KG1 (cell line): ENCODE measurements at places on chromosomes 3 and 15.

DNA sequence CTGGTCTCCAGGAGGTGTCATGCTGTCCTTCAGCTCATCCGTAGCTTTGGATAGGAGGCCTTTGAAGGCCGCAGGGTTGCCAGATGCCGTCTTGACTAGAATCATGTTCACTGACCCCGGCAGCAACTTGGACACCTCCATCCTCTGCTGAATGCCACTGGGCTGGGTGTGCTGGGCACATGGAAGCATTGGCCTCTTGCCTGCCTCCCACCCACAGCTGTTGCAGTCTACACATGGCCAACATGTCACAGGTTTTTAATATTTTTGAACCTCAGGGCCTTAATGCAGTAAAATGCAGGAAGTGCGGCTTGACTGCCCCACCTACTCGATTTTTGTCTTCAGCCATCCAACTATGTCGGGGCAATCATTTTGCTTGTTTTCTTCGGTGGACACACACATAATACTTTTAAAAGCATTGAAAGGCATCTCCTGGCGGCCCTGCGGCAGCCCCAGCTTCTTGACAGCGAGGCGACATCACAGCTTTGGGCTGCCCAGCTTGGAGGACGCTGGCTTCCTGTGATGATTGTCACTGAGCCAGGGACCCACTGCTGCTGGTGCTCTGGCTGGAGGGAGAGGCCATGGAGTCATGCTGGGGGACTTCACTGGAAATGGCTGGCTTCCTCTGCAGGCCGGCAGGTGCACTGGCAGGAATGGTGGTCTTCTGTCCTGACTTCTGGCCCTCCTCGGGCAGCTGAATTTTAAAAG lies 31.6 kb upstream of the ACAD9 start:
- DNase-seq: no peak

DNA sequence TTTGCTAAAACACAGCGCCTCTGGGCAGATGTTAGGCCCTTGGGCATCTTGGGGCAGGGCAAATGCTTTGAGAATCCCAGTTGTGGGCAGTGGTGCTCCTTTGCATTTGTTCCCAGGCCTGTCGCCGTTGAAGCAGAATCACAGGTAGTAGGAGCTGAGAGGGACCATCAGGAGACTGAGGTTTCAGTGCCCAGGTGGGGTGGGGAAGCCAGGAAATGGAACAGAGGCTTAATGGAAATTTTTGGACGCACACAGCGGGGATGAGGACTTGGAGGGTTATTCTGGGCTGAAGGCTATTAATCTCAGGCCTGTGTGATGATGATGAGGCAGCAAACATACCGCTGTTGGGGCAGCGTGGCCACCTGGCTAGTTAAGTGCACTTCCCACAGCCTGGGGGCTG lies 99.5 kb downstream of the SV2B start:
- no peak for DNase-seq

GRCh38 chr15:80823120-80823519 lies 44.0 kb downstream of the CEMIP start:
- DNase-seq: no peak

- no peak for DNase-seq
Measured at GRCh38 chr3:139824864-139825263, 110.1 kb upstream of the CLSTN2 start.

GRCh38 chr3:37347941-37348340 lies 173.6 kb upstream of the LRRFIP2 start:
- DNase-seq: no peak

DNA sequence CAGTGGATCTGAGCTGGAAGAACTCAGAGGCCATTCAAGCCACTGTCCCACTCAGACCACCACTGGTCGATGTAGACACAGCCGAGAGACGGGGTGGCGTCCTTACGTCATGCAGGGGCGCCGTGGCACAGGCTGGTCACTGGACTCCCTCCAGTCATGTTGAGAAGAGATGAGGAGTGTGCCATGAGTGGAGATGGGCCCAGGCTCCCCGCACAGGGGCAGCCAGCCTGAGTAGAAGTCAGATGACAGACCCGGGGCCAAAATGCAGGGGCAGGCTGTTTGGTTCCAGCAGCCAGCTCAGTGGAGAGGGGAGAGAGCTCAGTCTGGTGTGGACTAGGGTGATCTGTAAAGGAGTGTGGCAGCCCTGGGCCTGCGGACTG lies 33.4 kb upstream of the KIF23 start:
- DNase-seq: no peak

- no peak for DNase-seq
Measured at GRCh38 chr15:39592500-39592899, 11.6 kb downstream of the THBS1 start.

DNA sequence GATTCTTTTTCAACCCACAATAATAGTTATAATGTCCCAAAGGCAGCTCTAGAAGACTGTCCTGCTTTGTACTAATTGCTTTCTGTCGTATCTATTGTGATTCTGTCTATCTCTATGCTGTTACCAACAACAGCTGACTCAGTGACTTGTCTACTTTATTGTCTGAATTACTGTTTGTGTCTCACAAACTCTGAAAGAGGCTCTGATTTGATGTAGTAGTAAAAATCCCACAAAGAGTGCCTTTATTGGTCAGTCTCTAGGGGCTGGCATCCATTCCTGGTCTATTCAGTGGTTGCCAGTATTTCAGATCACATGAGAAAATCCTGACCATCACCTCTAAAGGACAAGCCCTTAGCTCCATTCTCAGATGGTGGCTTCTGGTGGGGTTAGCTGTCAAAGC lies 254.2 kb downstream of the NSUN3 start:
- no peak for DNase-seq

GRCh38 chr15:77430213-77430612 lies 9.5 kb downstream of the HMG20A start:
- no peak for DNase-seq

- DNase-seq: no peak
Measured at GRCh38 chr15:34025252-34025651, 13.8 kb downstream of the AVEN start.

DNA sequence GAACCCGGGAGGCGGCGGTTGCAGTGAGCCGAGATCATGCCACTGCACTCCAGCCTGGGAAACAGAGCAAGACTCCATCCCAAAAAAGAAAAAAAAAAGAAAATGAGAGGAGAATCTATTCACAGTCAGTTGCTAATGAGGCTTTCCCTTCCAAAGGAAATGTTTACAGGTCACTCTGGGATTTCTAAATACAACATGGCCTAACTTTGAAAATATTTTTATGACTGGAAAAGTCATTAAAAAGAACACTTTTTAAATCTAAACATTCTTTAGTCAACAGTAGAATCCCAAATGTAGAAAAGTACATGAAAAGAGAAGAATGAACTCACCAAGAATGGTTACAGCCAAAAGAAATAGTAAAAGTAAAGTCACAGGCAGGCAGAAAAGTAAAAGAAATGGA lies 78.6 kb downstream of the PLD1 start:
- DNase-seq: no peak

- DNase-seq: no peak
Measured at GRCh38 chr3:2300938-2301337, 202.3 kb downstream of the CNTN4 start.

DNA sequence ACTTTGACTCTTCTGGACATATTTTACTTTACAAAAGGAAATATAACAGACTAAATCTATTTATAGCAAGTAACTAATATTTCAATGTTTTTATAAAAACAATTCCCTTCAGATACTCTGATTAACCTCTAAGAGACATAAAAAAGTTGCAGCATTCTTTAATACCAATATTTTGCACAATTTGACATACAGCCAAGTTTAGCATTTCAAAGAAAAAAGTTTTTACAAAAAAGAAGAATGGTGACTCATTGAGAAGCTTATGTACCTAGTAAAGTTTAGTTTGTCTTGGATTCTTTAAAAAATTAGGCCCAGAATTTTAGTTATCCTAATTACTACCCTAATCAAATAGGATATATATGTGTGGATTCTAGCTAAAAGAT lies 17.6 kb downstream of the DAZL start:
- no peak for DNase-seq

DNA sequence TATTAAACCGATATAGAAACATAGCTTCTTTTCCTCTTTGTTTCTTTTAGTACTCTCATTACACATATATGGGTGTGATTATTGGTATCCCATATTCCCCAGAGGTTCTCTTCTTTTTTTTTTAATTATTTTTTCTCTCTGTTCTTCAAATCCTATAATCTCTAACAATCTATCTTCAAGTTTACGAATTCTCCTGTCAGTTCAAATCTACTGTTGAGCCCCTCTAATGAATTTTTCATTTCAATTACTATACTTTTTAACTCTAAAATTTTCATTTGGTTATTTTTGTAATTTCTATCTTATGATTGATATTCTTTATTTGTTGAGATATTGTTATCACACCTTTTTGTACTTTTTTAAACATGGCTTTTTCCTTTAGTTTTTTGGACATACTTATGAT lies 64.1 kb downstream of the RSL24D1 start:
- DNase-seq: no peak

DNA sequence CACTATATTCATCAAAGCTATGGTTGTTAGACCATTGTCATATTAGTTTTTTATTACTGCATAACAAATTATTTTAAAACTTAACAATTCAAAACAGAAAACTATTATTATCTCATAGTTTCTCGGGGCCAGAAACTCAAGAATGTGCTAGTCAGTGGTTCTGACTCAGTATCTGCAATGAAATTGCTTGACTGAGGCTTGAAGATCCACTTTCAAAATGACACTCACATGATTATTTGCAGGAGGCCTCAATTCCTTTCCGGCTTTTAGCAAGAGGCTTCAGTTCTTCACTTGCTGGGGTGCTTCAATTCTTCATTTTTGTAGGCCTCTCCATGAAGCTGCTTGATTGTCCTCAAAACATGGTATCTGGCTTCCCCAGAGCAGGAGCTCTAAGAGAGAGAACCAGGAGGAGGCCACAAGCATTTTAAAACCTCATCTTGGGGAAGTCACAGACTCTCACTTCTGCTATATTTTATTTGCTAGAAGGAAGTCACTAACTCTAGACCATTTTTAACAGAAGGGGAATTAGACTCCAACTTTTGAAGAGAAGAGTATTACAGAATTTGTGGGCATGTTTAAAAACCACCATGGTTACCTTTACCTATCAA lies 383.7 kb downstream of the MFSD1 start:
- DNase-seq: no peak
